ENCODE measurements at places on chromosomes 2 and 18.

- DNase-seq = no peak
Measured at GRCh38 chr2:239368906-239369552, 31.8 kb downstream of the HDAC4 start.

- no peak for DNase-seq
Measured at GRCh38 chr2:7492719-7493118, 575.5 kb downstream of the RNF144A start.

DNA sequence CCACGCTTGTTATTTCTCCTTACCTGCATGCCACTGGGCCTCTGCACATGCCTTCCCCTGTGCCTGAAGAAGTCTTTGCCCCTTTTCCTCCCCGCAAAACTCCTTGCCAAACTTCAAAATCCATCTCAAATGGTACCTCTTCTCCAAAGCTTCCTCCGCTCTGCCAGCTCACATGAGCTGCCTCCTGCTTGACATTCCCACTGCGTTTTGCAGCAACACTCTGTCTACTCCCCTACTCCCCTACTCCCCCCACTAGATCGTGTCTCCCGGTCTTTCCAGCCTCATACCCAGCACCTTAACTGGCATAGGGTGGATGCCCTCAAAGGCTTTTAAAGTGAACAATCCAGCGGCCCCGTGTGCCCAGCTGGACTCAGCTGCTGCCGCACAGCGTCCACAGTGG lies 65.8 kb downstream of the TNS1 start:
- no peak for DNase-seq

GRCh38 chr18:74110149-74110548 lies 37.5 kb downstream of the FBXO15 start:
- DNase-seq = no peak

DNA sequence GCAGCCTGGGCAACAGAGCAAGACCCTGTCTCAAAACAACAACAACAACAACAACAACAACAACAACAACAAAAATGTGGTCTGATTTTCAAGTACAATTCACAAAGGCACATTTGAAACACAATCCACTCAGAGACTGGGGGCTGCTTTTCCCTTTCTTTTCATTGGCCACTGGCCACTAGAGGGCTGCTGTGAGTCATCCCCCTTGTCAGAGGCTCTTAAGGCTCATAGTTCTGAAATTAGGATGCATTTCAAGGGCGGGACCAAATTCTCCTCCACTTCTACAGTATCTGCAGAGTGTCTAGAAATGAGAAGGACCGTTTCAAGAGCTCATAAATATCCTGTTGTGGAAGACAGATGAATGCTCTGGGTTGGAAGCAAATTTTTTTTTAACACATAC lies 285.4 kb downstream of the NRXN1 start:
- no peak for DNase-seq

DNA sequence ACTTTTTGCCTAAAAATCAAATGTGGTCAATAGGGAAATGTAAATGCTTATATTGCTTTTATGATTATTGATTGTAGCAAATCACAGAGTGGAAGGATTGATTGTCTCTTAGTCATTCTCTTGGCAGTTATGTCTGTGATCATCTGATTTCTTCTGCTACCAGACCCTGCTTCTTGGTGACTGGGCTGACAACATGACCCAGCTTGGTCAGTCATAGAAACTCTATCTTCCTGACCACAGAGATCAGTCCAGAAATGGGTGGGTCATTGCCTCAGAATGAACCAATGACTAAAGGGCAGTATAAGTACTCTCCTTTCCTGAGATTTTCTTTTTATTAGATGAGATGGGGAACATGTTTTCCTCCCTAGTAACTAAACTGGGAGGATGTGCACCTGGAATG lies 87.6 kb downstream of the MAIP1 start:
- no peak for DNase-seq

- no peak for DNase-seq
Measured at GRCh38 chr2:178954049-178954448, 95.9 kb downstream of the CCDC141 start.

- DNase-seq = no peak
Measured at GRCh38 chr2:151379169-151379568, 21.8 kb downstream of the TNFAIP6 start.

DNA sequence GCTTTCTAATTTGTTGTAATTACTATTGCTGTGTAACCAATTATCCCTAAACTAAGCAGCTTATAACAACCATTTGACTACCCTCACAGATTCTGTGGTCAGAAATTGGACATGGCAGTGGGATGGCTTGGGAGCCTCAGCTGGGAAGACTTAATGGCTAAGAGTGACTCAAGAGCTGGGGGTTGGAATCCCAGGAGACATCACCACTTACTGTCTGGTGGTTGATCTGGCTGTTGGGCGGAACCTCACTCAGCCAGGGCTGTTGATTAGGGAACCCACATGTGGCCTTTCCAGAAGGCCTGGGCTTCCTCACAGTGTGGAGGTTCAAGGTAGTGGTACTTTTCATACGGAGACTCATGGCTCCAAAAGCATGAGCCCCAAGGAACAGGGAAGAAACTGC lies 49.8 kb downstream of the E2F6 start:
- DNase-seq = no peak

DNA sequence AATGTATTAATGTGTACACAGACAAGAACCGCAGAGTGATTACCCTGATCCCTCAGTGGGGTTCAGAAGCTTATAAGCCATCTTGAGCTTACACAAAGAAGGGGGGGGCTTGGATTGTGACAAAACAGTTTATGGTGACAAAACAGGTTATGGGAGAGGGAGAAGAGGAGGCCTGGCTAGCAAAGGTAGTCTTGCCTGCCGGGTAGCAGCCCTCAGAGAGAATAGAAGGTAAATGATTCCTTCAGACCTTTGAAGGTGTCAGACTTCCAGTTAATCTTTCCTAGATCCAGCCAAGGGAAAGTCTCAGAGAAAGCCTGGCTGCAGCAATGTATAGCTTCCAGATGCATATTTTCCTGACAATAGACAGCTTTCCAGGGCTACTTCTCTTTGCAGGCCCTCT lies 44.6 kb upstream of the RAPH1 start:
- no peak for DNase-seq

- no peak for DNase-seq
Measured at GRCh38 chr2:182220335-182220734, 206.5 kb downstream of the PDE1A start.

- DNase-seq = no peak
Measured at GRCh38 chr2:174673876-174674275, 76.3 kb upstream of the WIPF1 start.

DNA sequence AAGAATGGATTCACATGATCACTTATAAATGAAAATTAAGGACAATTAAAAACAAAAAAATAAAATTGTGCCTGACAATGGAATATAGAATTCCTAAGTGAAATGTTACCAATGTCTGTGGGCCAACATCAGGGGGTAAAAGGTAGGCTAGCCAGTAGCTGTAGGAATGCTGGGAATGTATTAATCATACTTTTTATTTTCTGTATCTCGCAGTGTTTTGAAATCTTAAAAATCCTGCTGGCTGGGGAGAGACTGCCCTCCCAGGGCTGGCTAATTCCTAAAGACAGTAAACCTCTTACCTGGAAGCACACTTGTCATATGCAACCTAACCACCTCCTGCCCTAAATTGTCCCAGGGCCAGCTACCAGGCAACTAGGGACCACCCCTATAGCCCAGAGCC lies 69.8 kb downstream of the REV1 start:
- DNase-seq = no peak

- no peak for DNase-seq
Measured at GRCh38 chr2:44771522-44771921, 170.0 kb upstream of the SIX3 start.

- DNase-seq = no peak
Measured at GRCh38 chr2:54053830-54054229, 61.6 kb upstream of the ACYP2 start.

- DNase-seq = no peak
Measured at GRCh38 chr2:10269711-10270610, 32.7 kb upstream of the HPCAL1 start.

GRCh38 chr2:119536211-119536610 lies 8.0 kb upstream of the CFAP221 start:
- no peak for DNase-seq

DNA sequence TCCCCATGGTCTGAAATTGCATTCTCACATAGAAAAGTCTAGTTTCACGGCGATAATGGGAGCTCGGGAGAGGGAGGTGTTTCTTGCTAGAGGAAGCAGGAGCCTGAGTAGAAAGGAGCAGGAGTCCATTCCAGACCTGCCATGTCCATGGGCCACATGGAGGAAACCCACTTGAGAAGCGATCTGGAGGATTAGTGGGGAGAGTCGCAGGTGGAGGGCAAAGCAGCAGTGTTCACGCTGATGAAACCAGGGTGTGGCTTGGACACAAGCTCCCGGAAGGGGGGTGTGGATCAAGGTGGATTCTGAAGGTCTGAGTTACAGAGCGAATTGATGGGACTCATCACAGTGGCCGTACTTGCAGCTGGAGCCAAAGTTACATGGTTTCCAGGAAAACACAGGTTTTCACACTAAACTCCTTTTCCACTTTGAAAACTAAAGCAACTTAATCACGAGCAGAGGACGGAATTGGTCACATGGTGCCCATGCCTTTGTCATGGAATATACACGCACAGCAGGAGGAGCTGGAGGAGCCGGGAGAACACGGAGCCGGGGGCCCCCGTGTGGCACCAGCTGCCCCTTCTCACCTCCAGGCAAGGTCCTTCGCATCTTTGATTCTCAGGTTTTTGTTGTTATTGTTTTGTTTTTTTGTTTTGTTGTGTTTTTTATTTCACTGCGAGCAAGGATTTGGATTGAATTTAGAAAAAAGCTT lies 255.1 kb upstream of the MYT1L start:
- DNase-seq = no peak

DNA sequence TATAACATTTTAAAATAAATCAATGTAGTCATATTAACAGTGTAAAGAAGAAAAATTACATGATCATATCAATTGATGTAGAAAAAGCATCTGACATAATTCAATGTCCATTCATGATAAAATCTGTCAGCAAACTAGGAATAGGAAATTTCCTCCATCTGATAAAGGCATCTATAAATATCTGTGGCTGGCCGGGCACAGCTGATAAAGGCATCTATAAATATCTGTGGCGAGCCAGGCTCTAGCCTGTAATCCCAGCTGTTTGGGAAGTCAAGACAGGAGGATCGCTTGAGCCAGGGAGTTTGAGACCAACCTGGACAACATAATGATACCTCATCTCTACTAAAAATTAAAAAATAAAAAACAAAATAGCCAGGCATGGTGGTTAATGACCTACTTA lies 18.1 kb upstream of the RANBP2 start:
- DNase-seq = no peak

DNA sequence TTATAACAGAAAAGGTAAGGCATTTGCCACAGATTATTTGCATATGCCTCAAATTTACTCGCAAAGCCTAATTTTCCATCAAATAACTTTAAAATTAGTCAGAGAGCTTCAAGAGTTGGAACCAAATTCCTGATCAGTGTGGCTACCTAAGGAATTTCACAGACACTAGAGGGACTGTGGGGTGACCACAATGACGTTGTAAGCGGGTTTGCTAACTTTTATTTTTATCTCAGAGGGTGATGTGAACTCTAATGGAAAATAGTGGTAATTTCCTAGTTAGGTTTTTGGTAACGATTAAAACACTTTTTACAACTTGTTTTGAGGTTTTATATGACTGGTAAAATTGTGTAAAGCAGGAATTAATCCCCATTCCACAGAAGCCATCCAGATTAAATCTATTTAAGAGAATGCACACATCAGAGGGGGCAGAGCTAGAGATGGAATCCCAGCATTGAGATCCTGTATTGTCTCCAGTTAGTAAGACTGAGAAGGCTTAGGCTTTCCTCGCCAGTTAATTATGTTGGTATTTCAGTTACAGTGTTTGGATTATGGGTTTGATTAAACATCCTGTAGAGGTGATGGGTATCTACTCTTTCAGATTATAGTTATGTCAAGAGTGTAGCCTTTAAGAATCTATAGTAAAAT lies 129.0 kb downstream of the GPD2 start:
- no peak for DNase-seq

DNA sequence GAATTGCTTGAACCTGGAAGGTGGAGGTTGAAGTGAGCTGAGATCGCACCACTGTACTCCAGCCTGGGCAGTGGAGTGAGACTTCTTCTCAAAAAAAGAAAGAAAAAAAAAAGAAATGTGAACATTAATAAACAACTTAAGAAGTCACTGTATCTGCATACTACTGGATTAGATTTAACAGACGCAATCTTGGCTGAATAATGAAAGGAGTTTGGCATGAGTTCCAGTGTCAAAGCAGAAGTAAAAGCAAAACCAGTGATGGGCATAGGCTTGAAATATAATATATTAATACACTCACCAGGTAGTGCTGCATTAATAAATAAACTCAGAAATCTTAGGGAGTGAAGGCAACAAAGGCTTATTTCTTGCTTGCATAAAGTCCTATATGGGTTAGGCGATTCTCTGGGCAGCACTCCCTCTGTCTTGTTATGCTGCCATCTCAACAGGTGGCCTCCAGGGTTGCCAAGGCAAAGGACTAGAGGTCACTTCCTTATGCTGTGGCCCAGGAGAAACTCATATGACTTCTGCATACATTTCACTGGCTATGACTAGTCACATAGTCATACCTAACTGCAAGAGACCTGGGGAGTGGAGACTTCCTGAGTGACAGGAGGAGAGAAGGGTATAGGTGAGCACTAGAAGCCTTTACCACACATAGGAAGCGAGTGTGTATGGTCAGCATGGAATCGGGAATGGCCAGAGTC lies 296.2 kb upstream of the SPRED2 start:
- DNase-seq = no peak

GRCh38 chr2:102138331-102138730 lies 4.2 kb upstream of the IL1R1 start:
- DNase-seq = no peak

GRCh38 chr18:57337890-57338289 lies 14.5 kb upstream of the ST8SIA3 start:
- DNase-seq = no peak

DNA sequence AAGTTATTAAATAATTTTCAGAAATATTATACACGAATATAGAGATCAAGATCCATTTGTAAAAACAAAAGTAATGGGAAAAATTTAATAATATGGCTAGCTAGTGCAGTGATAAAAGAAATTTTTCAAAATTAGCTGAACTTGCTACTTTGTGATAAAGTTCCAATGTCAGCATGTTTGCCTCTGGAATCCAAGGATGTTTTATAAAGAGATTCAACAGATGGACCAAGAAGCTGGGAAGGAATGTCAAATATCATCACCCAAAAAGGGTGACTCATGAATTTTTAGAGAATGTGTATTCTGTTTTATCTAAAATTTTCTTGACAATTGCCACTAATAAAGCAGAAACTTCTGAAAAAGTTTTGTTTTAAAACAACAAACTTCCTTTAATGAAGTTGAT lies 95.3 kb downstream of the FSIP2 start:
- no peak for DNase-seq

DNA sequence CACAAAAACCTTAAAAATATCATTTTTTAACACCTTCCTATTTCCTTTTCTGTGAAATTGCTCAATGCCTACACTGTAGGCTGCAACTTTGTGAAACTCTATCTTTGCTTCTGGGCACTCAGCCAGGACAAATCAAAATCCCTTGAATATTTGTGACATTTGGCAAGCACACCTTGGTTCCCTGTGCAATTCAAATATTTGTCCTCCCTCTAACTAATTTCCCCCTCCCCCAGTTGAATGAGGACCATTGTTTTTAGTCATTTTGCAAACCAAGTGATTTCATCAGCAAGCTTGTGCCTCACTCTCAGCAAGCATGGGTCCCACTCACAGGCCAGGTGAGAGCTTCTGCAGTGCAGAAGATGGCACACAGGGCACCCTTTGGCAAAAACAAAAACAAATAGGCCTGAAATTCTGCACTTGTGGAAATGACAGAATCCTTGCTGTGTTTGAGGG lies 541.5 kb downstream of the CNTNAP5 start:
- DNase-seq = no peak
